ENCODE measurements at places on chromosomes 4 and X.

DNA sequence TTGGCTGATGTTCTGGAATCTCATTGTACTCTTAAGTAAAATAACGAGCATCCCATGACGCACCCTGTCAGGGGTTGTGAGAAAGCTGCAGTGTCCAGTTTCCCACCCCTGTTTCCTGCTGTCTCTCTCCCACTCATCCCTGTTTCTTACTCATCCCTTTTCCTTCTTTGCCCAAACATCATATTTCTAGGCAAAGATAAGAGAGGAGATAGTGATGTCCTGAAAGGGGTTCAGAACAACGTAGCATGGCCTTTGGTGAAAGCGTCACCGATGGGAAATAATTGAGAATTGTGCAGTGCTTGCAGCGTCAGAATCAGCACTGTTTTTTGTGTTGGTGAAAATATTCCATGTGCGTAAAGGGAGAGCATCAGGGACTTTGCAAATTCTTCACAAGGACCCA is 23.5 kb upstream of the TMEM165 start:
- no peak overlapping the region for H3K27ac ChIP-seq
- H3K4me1 ChIP-seq, result no peaks in the 10 kb centered on the region
- H3K4me3 ChIP-seq, result no peak overlapping the region

DNA sequence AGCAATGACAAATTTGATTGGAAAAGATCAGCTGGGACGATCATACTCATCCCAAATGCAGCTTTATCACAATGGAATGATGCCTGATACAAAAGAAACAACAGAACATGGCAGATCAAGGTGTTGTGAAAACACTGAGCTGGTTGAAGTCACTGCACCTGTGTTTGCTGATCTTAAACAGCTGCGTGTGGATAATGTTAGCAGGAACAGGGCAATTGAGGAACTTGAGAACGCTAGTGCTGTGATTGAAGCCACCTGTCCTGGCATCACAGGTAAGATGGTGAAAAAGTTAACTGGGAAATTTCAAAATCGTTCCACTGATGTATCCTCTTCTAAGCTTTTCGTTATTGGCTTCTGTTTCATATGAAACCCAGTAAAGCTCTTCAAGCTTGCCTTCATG is 27.4 kb upstream of the SOD3 start:
- no peaks in the 10 kb centered on the region for H3K36me3 ChIP-seq
- no peaks in the 10 kb centered on the region for H3K4me1 ChIP-seq

DNA sequence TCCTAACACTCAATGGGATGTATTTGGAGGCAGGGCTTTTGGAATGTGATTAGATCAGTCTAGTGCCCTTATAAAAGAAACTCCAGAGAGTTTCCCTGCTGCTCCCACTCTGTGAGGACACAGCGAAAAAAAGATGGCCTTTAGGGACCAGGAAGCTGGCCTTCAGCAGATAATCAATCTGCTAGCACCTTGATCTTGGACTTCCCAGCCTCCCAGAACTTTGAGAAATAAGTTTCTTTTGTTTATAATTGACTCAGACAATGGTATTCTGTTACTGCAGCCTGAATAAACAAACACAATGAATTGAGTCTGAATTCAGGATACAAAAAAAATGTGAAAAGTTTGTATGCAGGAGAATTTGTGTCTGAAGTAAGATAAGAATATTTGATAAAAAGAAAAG is 842.1 kb downstream of the FSTL5 start:
- no peak for DNase-seq
- H3K36me3 ChIP-seq, result no peaks in the 10 kb centered on the region
- H3K27me3 ChIP-seq, result no peaks in the 10 kb centered on the region

- H3K4me1 ChIP-seq, result no peaks in the 10 kb centered on the region
- no peak overlapping the region for H3K27ac ChIP-seq
- no peaks in the 10 kb centered on the region for H3K27me3 ChIP-seq
- H3K36me3 ChIP-seq, result no peaks in the 10 kb centered on the region
Measured at GRCh38 chrX:85851418-85851817, 195.9 kb downstream of the CHM start.

- no peaks in the 10 kb centered on the region for H3K36me3 ChIP-seq
- no peaks in the 10 kb centered on the region for H3K4me1 ChIP-seq
- H3K4me3 ChIP-seq, result no peak overlapping the region
Measured at GRCh38 chr4:48147621-48148020, 13.6 kb upstream of the TXK start.

GRCh38 chr4:5543681-5544080 is 164.7 kb downstream of the EVC2 start:
- H3K36me3 ChIP-seq, result no peaks in the 10 kb centered on the region
- DNase-seq, result no peak
- H3K4me1 ChIP-seq, result no peaks in the 10 kb centered on the region

DNA sequence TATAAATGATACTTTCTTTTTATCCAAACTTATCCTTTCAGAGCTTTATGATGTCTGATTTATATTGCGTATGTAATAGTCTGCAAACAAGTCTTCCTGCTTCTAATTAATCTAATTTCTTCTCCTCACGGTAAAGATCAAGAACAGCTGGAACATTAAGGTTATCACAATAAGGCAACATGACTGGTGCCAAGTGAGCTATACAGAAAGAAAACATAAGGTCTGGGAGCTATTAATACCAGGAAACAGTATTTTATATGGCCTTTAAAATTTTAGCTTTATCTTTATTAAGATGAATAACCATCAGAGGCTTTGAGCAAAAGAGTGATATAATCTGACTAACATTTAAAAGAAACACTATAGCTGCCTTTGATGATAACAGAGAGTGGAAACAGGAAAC is 28.7 kb upstream of the CABS1 start:
- no peak overlapping the region for H3K4me3 ChIP-seq
- no peaks in the 10 kb centered on the region for H3K4me1 ChIP-seq
- H3K27ac ChIP-seq, result no peak overlapping the region

GRCh38 chr4:107655289-107655688 is 64.7 kb downstream of the PAPSS1 start:
- no peak for DNase-seq
- H3K4me3 ChIP-seq, result no peak overlapping the region
- no peak overlapping the region for H3K27ac ChIP-seq
- H3K27me3 ChIP-seq, result no peaks in the 10 kb centered on the region
- no peaks in the 10 kb centered on the region for H3K4me1 ChIP-seq

DNA sequence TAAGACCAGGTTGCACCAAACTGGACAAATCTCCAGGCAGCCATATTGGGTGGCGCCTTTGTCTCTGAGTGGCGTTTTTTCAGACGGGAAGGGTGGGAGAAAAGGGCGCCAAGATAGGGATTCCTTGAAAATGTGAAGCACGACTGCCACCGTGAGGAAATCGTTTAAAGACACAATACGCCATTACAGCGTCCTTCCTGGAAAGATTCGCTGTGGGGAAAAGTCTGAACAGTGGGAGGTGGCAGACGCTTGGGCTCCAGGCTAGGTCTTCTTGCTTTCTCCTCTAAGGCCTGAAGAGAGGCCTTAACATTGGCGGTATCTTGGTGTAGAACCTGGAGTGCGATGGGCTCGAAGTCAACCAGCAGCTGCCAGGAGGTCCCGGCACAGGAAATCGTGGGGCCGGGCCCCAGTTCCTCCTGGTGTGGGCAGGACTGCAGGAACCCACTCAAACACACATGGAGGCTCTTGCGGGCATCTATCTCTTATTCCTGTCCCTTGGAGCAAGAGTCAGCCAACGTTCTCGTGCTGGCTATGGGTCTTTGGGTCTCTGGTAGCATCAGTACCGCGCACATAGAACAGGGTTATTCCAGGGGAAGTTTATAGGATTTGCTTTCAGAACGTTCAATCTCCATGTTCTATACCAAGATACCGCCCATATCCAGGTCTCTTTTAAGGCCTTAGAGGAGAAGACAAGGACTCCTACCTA is 208.8 kb downstream of the OR13H1 start:
- H3K4me1 ChIP-seq, result no peaks in the 10 kb centered on the region
- no peak overlapping the region for H3K27ac ChIP-seq
- DNase-seq, result peak; percentile 52
- H3K27me3 ChIP-seq, result peaks cover 3% of the 10 kb centered on the region
- H3K4me3 ChIP-seq, result peak overlapping the region; percentile 62
- no peaks in the 10 kb centered on the region for H3K36me3 ChIP-seq

- no peaks in the 10 kb centered on the region for H3K27me3 ChIP-seq
- H3K36me3 ChIP-seq, result no peaks in the 10 kb centered on the region
- H3K4me1 ChIP-seq, result no peaks in the 10 kb centered on the region
- H3K27ac ChIP-seq, result no peak overlapping the region
- H3K4me3 ChIP-seq, result no peak overlapping the region
Measured at GRCh38 chrX:109952985-109953905, 49.7 kb upstream of the TMEM164 start.

GRCh38 chrX:16903274-16904022 is 33.3 kb upstream of the RBBP7 start:
- no peak overlapping the region for H3K4me3 ChIP-seq
- DNase-seq, result no peak
- no peak overlapping the region for H3K27ac ChIP-seq
- H3K27me3 ChIP-seq, result peaks cover 3% of the 10 kb centered on the region
- no peaks in the 10 kb centered on the region for H3K36me3 ChIP-seq
- no peaks in the 10 kb centered on the region for H3K4me1 ChIP-seq

All from T-cell (primary cell).